ENCODE measurements at places on chromosomes 5 and 9. TPM values are rescaled to one million over a fixed set of nuclear protein-coding genes. Genes with fewer than 3 reads are reported as not detected.

DNA sequence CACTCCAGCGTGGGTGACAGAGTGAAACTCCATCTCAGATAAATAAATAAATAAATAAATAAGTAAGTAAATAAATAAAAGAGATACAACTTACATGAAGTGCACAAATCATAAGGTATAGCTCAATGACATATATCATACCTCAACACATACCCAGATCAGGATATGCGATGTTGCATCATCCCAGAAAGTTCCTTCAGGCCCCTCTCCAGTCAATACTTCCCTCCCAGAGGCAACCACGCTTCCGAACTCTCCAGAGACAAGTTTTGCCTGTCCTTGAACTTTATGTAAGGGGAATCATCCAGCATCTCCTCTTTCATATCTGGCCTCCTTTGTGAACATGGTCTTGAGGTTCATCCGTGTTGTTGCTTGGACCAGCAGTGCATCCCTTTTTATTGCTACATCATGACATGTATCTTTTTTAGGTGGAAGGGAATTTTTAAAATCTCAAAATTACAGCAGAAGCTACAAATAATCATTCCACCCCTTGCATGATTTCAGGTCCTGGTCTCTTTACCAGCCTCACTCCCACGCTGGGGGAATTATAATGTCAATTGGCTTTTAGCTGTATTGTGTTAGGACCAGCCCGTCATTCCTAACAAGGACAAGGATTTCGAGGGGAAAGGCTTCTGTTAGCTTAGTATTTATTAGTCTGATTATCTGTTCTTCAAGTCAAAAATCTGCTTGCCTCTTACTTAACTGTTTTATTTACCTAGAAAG is 32.9 kb upstream of the AOPEP start:
- DNase-seq, result no peak
- H3K36me3 ChIP-seq, result no peaks in the 10 kb centered on the region
- no peak overlapping the region for H3K27ac ChIP-seq
- H3K27me3 ChIP-seq, result peaks cover 6% of the 10 kb centered on the region
- H3K4me3 ChIP-seq, result no peak overlapping the region

GRCh38 chr5:42944989-42945388 is 95.1 kb downstream of the ANXA2R start:
- H3K27ac ChIP-seq, result no peak overlapping the region
- H3K4me1 ChIP-seq, result peaks cover 22% of the 10 kb centered on the region
- no peak overlapping the region for H3K4me3 ChIP-seq

- peaks cover 18% of the 10 kb centered on the region for H3K4me1 ChIP-seq
- H3K36me3 ChIP-seq, result no peaks in the 10 kb centered on the region
- no peak overlapping the region for H3K4me3 ChIP-seq
- H3K27me3 ChIP-seq, result peaks cover 54% of the 10 kb centered on the region
These were observed 3.9 kb upstream of the SLC6A3 start for GRCh38 chr5:1449081-1449630.

GRCh38 chr5:109125755-109126429 is 283.9 kb downstream of the PJA2 start:
- no peak overlapping the region for H3K4me3 ChIP-seq
- no peaks in the 10 kb centered on the region for H3K27me3 ChIP-seq
- H3K4me1 ChIP-seq, result no peaks in the 10 kb centered on the region
- DNase-seq, result no peak
- no peak overlapping the region for H3K27ac ChIP-seq

The CCL21 gene
- total RNA-seq, result not detected

GRCh38 chr5:158344376-158344775 is 485.4 kb upstream of the CLINT1 start:
- no peaks in the 10 kb centered on the region for H3K27me3 ChIP-seq
- H3K4me3 ChIP-seq, result no peak overlapping the region
- no peak overlapping the region for H3K27ac ChIP-seq
- no peaks in the 10 kb centered on the region for H3K36me3 ChIP-seq
- H3K4me1 ChIP-seq, result no peaks in the 10 kb centered on the region
- DNase-seq, result no peak

GRCh38 chr5:96220610-96221390 is 212.2 kb downstream of the PCSK1 start:
- no peaks in the 10 kb centered on the region for H3K4me1 ChIP-seq
- no peak overlapping the region for H3K4me3 ChIP-seq
- H3K27ac ChIP-seq, result no peak overlapping the region
- DNase-seq, result no peak
- peaks cover 3% of the 10 kb centered on the region for H3K27me3 ChIP-seq

DNA sequence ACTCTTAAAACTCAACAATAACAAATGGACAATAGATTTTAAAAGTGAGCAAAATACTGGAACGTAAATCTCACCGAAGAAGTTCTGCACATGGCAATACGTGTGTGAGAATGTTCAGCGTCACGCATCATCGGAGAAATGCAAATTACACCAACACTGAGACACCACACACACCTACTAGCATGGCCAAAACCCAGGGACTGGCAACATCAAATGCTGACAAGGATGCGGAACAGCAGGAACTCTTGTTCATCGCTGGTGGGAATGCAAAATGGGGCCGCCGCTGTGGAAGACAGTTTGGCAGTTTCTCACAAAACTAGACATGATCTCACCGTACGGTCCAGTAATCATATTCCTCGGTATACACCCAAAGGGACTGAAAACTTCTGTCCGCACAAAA is 21.6 kb upstream of the CLPTM1L start:
- DNase-seq, result no peak
- no peaks in the 10 kb centered on the region for H3K36me3 ChIP-seq
- H3K27ac ChIP-seq, result no peak overlapping the region
- no peak overlapping the region for H3K4me3 ChIP-seq
- no peaks in the 10 kb centered on the region for H3K4me1 ChIP-seq

The AUH gene
- 15.5 TPM for total RNA-seq

DNA sequence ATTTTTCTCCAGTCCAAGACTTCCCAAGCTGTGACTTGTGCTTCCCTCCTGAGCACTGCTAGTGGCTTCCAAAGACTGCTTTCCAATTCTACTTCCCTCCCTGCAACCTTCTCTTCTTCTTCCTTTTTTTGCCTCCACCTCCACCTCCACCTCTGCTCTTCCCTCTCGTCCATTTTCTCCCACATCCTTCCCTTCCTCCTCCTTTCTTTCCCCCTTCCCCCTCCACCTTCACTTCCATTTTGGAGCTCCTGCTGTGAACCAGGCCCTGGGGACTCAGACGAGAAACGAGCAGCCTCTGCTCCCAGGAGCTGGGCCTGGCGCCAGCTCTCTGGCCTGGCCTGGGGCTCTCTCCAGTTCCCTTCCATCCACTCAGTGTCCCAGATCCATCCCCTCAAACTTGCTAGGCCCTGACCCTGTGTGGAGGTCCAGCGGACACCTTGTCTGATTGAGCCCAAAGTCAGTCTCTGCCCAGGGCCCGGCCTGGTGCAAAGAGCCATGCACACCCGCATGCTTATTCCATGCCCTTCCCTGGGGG is 5.6 kb downstream of the GADD45G start:
- no peak overlapping the region for H3K27ac ChIP-seq
- DNase-seq, result no peak
- peaks cover 25% of the 10 kb centered on the region for H3K27me3 ChIP-seq
- no peak overlapping the region for H3K4me3 ChIP-seq
- H3K36me3 ChIP-seq, result peaks cover 10% of the 10 kb centered on the region

DNA sequence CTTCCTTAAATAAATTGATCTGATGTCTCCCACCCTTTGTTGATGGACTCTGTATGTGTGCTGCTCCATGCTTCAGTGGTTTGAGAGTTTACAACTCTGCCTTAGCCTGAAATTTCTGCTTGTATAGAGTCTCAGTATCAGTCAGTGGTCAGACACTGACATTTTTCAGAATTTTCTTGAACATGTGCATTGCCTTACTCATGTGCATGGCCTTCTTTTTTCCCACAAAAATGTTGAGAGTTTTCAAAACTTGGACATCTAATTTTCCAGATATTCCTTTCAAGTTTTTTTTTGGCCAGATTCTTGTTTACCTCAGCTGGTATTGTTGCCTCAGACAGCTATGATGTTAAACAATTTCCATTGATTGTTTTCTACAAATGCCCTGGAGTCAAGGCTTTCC is 427.1 kb upstream of the CHD1 start:
- no peaks in the 10 kb centered on the region for H3K27me3 ChIP-seq
- H3K27ac ChIP-seq, result no peak overlapping the region
- DNase-seq, result no peak
- H3K4me1 ChIP-seq, result no peaks in the 10 kb centered on the region

DNA sequence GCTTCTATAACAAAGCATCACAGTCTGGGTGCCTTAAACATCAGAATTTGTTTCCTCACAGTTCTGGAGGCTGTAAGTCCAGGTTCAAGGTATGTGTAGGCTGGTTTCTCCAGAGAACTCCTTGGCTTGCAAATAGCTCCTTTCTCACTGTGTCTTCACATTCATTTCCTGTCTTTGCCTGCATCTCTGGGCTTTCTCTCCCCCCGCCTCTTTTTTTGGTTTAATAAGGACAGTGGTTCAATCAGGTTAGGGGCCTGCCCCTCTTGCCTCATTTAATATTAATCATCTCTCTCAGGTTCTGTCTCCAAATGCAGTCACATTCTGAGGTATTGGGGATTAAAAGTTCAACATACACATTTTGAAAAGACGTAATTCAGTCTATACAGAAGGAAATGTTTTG is 225.5 kb upstream of the ATP10B start:
- no peaks in the 10 kb centered on the region for H3K4me1 ChIP-seq
- H3K36me3 ChIP-seq, result no peaks in the 10 kb centered on the region
- H3K4me3 ChIP-seq, result no peak overlapping the region
- DNase-seq, result no peak

The PHYKPL gene
- 125 TPM for total RNA-seq

All from activated CD8-positive, alpha-beta T cell treated with anti-CD3 and anti-CD28 coated beads, Interleukin-2, amount 10 ng/mL, durations not matched to agents 7 days and 5 days (primary cell).